ENCODE measurements at places on chromosomes 2 and 18. TPM values are rescaled to one million over a fixed set of nuclear protein-coding genes. Genes with fewer than 3 reads are reported as not detected.
A peak's percentile ranks its signal among the peaks of the same experiment; 100 is the strongest.

Gene C18orf54
- polyA plus RNA-seq = 3.6 TPM

Gene CRIM1
- polyA plus RNA-seq = 77.4 TPM

Gene ANKRD62
- polyA plus RNA-seq = not detected

GRCh38 chr18:51637881-51638280 lies 440.4 kb upstream of the MEX3C start:
- H3K36me3 ChIP-seq = no peaks in the 10 kb centered on the region
- no peak overlapping the region for H3K4me3 ChIP-seq
- no peak overlapping the region for H3K27ac ChIP-seq
- DNase-seq = no peak

Gene FBLN7
- 1.8 TPM for polyA plus RNA-seq

- H3K27me3 ChIP-seq = no peaks in the 10 kb centered on the region
- no peaks in the 10 kb centered on the region for H3K36me3 ChIP-seq
- no peaks in the 10 kb centered on the region for H3K4me1 ChIP-seq
- no peak overlapping the region for H3K4me3 ChIP-seq
- H3K27ac ChIP-seq = no peak overlapping the region
- DNase-seq = no peak
These were observed 850.4 kb upstream of the FSHR start for GRCh38 chr2:50004667-50005066.

GRCh38 chr18:58861353-58861752 lies 3.3 kb upstream of the ZNF532 start:
- peak overlapping the region; percentile 50 for H3K4me3 ChIP-seq
- DNase-seq = peak; percentile 16
- H3K27ac ChIP-seq = no peak overlapping the region
- peaks cover 86% of the 10 kb centered on the region for H3K4me1 ChIP-seq
- H3K27me3 ChIP-seq = no peaks in the 10 kb centered on the region

- no peak overlapping the region for H3K4me3 ChIP-seq
- peak; percentile 10 for DNase-seq
- H3K36me3 ChIP-seq = no peaks in the 10 kb centered on the region
- no peaks in the 10 kb centered on the region for H3K4me1 ChIP-seq
These were observed 171.1 kb upstream of the NRP2 start for GRCh38 chr2:205511221-205511620.

All from GM23248 (cell line).